ENCODE measurements at places on chromosomes 6 and 20.

DNA sequence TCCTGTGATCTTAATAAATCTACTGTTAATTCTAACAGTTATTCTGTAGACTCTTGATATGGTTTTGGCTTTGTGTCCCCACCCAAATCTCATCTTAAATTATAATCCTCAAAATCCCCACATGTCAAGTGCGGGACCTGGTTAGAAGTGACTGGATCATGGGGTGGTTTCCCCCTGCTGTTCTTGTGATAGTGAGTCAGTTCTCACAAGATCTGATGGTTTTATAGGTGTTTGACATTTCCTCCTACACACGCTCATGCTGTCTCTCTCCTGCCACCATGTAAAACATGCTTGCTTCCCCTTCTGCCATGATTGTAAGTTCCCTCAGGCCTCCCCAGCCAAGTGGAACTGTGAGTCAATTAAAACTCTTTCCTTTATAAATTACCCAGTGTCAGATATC is 10.5 kb upstream of the EPB41L2 start:
- H3K36me3 ChIP-seq = no peaks in the 10 kb centered on the region
- no peaks in the 10 kb centered on the region for H3K27me3 ChIP-seq
- H3K27ac ChIP-seq = no peak overlapping the region
- no peak overlapping the region for H3K4me3 ChIP-seq

GRCh38 chr6:12208190-12208589 is 82.0 kb upstream of the EDN1 start:
- H3K4me3 ChIP-seq = no peak overlapping the region
- no peaks in the 10 kb centered on the region for H3K27me3 ChIP-seq
- no peak for DNase-seq
- no peaks in the 10 kb centered on the region for H3K4me1 ChIP-seq
- H3K27ac ChIP-seq = no peak overlapping the region

DNA sequence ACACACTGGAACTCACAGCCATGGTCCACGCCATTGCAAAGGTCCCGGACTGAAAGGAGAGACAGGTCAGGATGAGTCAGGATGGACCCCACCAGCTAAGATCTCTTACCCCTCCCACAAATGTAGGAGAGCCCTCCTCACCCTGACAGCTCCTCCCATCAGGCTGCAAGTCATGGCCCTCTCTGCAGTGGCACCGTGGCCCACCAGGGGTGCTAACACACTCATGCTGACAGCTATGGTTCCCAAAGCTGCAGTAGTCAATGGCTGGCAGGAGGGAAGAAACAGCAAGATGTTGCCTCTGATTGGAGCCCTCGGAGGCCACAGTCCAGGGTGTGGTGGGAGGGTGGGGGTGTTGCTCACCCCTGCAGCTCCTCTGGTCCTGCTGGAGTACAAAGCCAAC is 5.7 kb upstream of the RBPJL start:
- H3K4me1 ChIP-seq = no peaks in the 10 kb centered on the region
- H3K27me3 ChIP-seq = peaks cover 23% of the 10 kb centered on the region
- no peaks in the 10 kb centered on the region for H3K36me3 ChIP-seq
- H3K4me3 ChIP-seq = no peak overlapping the region
- no peak overlapping the region for H3K27ac ChIP-seq

- no peaks in the 10 kb centered on the region for H3K4me1 ChIP-seq
- no peaks in the 10 kb centered on the region for H3K27me3 ChIP-seq
- H3K27ac ChIP-seq = no peak overlapping the region
- H3K36me3 ChIP-seq = peaks cover 31% of the 10 kb centered on the region
These were observed 25.3 kb downstream of the RBCK1 start for GRCh38 chr20:433300-433975.

DNA sequence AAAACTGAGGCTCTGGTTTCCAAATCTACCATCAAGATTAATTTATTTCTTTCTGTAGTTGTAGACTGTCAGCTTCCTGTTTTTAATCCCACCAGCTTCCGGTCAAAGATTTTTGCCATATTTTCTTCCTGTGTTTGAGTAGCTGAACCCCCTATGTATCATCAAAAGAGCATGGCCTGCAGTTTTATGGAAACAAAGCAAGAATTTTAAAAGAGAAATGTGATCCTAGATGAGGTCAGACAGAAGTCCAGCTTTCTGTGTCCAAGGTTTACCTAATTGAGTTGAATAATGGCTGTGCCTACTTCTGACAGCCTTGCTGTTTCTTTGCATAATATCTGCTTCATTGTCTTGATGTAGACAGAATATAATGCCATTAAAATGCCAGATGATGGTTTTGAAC is 163.7 kb downstream of the CARMIL1 start:
- peaks cover 5% of the 10 kb centered on the region for H3K36me3 ChIP-seq
- H3K4me3 ChIP-seq = no peak overlapping the region
- no peak for DNase-seq
- H3K27me3 ChIP-seq = no peaks in the 10 kb centered on the region

- no peak overlapping the region for H3K4me3 ChIP-seq
- no peaks in the 10 kb centered on the region for H3K36me3 ChIP-seq
- no peak overlapping the region for H3K27ac ChIP-seq
- H3K4me1 ChIP-seq = peaks cover 8% of the 10 kb centered on the region
- H3K27me3 ChIP-seq = no peaks in the 10 kb centered on the region
- DNase-seq = no peak
These were observed 150.7 kb downstream of the DLL1 start for GRCh38 chr6:170140129-170140528.

DNA sequence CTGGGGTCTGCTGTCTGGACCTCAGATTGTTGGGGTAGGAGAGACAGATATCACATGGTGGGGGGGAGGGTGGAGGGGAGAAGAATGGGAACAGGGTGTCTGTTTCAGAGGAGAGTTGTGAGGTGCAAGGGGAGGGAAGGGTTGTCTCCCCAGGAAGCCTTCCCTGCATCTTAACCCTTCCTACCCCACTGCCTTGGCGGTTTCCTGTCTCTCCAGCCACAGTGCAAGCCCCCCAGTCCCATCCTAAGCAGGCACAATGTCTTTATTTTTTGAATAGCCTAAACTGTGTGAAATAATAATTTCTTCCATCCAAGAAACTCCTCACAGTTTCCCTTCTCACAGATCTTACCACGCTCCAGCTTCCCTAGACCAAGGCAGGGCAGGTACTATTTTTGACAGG is 3.5 kb downstream of the FOXP4 start:
- H3K27ac ChIP-seq = no peak overlapping the region
- no peaks in the 10 kb centered on the region for H3K27me3 ChIP-seq
- no peak for DNase-seq
- peaks cover 9% of the 10 kb centered on the region for H3K36me3 ChIP-seq

DNA sequence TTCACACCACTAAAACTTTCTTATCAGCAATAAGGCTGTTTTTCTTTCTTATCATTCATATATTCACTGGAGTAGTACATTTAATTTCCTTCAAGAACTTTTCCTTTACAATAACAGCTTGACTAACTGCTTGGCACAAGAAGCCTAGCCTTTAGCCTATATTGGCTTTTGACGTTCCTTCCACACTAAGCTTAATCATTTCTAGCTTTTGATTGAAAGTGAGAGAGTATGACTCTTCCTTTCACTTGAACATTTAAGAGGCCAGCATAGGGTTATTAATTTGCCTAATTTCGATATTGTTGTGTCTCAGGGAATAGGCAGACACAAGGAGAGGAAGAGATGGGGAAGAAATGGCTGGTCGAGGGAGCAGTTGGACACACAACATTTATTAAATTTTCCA is 23.6 kb downstream of the THEMIS start:
- H3K4me1 ChIP-seq = no peaks in the 10 kb centered on the region
- H3K36me3 ChIP-seq = no peaks in the 10 kb centered on the region
- H3K27me3 ChIP-seq = no peaks in the 10 kb centered on the region
- no peak overlapping the region for H3K27ac ChIP-seq

DNA sequence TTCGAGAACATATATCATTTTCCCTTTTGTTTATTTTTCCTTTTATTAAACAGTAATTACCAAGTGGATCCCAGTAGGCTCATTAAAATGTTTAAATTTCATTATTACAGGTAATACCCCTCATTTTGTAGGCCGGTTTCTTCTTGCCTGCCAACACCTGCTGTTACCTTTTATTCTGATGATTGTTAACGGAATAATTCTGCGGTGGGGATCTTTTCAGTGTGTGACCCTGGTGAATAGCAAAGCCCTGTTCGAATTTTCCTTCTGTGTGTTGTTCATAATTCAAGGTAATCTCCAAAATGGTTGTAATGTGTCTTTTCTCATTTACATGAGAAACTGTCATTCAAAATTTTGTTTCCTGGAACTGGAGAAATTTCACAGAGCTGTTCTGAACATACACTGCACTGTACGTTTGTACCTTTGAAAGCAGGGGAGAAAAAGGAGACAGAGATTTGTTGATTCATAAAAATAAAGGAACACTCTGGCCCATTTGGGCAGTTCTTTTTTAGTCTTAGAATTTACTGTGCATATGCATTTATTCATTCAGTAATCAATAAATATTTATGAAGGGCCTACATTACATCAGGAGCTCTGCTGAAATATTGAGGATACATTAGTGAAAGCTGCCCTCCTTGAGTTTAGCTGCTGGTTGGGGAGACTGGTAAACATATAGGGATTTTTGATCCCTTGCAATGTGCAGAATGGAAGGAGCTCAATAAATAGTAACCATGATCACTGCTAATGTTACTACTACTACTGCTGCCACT is 502.0 kb downstream of the QKI start:
- H3K4me1 ChIP-seq = no peaks in the 10 kb centered on the region
- H3K4me3 ChIP-seq = no peak overlapping the region
- no peaks in the 10 kb centered on the region for H3K36me3 ChIP-seq
- no peak overlapping the region for H3K27ac ChIP-seq
- no peaks in the 10 kb centered on the region for H3K27me3 ChIP-seq

- no peaks in the 10 kb centered on the region for H3K36me3 ChIP-seq
- no peak overlapping the region for H3K4me3 ChIP-seq
- H3K27ac ChIP-seq = no peak overlapping the region
- no peaks in the 10 kb centered on the region for H3K4me1 ChIP-seq
- H3K27me3 ChIP-seq = no peaks in the 10 kb centered on the region
These were observed 114.9 kb upstream of the DST start for GRCh38 chr6:56757588-56757984.

DNA sequence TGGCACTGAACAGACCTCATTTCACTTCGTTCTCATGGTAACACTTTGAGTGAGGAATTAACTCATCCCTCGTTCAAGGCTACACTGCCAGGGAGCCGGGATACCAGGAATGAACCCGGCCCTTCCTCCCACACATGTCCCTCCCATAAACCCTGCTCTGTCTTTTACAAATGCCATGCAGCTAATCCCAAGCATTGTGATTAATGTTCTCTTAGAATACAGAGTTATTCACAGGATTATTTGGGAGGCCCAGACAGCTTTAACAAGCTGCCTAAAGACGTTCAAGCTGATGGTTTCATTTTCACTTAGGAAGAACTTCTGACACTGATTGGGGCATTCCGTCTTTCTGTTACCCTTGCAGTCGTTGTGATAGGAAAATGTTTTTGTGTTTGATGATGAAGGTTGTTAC is 42.5 kb upstream of the CD83 start:
- peak overlapping the region; percentile 46 for H3K4me3 ChIP-seq
- no peaks in the 10 kb centered on the region for H3K27me3 ChIP-seq
- no peaks in the 10 kb centered on the region for H3K4me1 ChIP-seq
- peak overlapping the region; percentile 79 for H3K27ac ChIP-seq
- no peak for DNase-seq

- H3K27ac ChIP-seq = no peak overlapping the region
- no peaks in the 10 kb centered on the region for H3K36me3 ChIP-seq
- no peaks in the 10 kb centered on the region for H3K4me1 ChIP-seq
- H3K4me3 ChIP-seq = no peak overlapping the region
- no peak for DNase-seq
These were observed 32.9 kb upstream of the PDE10A start for GRCh38 chr6:165695722-165696515.

GRCh38 chr6:32118782-32119628 is 9.0 kb downstream of the ATF6B start:
- no peaks in the 10 kb centered on the region for H3K27me3 ChIP-seq
- H3K36me3 ChIP-seq = peaks cover 27% of the 10 kb centered on the region
- H3K4me3 ChIP-seq = no peak overlapping the region
- peak; percentile 82 for DNase-seq
- peak overlapping the region; percentile 47 for H3K27ac ChIP-seq

GRCh38 chr6:126181173-126181741 is 158.7 kb upstream of the CENPW start:
- no peak overlapping the region for H3K27ac ChIP-seq
- no peaks in the 10 kb centered on the region for H3K27me3 ChIP-seq
- no peak overlapping the region for H3K4me3 ChIP-seq
- H3K36me3 ChIP-seq = no peaks in the 10 kb centered on the region
- no peaks in the 10 kb centered on the region for H3K4me1 ChIP-seq
